ENCODE measurements at places on chromosomes 1 and 21.
A peak's percentile ranks its signal among the peaks of the same experiment; 100 is the strongest.

GRCh38 chr1:2785631-2786328 lies 15.7 kb downstream of the TTC34 start:
- no peak for DNase-seq

DNA sequence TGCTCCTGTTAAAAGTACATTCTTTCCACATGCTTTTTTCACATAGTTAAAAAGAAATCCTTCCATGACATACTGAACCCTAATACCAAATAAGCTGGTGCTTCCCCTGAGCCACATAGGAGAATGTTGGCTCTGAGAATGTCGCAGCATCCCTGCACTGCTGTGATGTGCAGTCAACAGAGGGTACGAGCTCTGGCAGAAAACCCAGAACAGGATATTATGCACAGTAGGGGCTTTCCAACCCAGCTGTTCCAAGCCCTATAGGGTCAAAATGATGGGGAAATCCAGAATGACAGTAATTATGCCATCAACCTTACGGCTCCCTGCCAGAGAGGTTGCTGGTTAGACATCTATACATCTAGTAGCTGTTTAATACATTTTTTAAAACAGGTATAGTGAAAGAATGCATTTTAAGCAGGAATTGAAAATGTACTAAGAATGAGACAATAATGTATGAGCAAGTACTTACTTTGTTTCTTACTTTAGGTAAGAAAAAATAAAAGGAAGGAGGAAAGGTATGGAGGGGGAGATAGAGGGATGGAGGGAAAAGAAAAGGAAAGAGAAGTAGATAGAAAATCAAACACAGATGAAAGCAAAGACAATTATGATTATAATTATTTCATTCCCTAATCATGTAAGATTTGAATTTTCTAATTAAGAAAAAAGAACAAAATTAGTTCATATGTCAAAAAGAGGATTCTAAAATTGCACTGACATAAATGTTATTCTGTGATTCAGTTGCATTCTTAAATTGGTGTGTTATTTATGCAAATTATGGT lies 126.0 kb downstream of the NR5A2 start:
- DNase-seq: no peak

GRCh38 chr1:150561974-150562445 lies 12.8 kb downstream of the ADAMTSL4 start:
- DNase-seq: peak; percentile 70

DNA sequence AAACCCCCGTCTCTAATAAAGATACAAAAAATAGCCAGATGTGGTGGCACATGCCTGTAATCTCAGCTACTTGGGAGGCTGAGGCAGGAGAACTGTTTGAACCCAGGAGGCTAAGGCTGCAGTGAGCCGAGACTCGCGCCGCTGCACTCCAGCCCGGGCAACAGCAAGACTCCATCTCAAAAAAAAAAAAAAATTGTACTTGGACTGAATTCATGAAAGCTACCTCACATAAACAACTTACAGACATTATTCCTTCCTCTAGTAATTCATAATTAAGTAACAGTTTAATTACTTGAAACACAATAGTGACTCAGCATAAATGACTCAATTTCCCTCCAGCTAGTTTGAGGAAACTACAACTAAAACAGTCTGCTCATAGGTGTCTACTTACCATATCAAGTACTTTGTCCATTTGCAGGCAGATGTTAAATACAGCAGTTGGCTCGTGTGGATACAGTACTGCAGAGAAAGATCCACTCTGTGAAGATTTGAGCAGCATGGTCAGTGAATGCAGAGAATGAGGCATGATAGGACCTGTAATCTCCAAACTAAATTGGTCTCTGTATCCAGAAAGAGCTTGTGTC lies 9.4 kb downstream of the DONSON start:
- DNase-seq: no peak

- DNase-seq: peak; percentile 88
Observed at GRCh38 chr21:41068967-41069642, 98.9 kb upstream of the BACE2 start.

GRCh38 chr21:34715985-34716596 lies 47.3 kb downstream of the CLIC6 start:
- DNase-seq: no peak

GRCh38 chr21:34707876-34708325 lies 39.1 kb downstream of the CLIC6 start:
- no peak for DNase-seq

DNA sequence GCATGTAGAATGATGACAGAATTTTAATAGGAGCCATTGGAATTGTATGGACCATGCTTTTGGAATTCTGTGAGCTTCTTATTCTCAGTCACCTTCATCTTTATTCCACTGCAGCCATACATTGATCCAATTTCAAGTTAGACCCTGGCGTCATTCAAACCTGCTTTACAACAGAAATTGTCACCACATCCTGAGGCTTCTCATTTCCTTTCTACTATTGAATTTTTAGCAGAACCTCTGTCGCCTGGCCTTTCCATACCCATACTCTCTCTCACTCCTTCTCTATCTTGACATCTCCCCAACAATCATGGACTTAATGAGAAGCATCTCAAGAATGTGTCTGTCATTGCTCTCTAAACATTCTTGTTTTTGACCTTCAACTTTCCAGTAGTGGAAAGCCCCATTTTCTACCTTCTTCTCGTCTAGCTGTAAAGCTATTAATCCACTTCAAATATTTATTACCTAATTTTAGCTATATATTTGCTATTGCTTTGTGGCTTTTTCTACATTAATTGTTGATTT lies 74.1 kb downstream of the CRB1 start:
- no peak for DNase-seq

GRCh38 chr1:206681359-206681758 lies 3.3 kb upstream of the MAPKAPK2 start:
- no peak for DNase-seq

- DNase-seq: no peak
Observed at GRCh38 chr1:240344918-240345317, 253.2 kb downstream of the FMN2 start.

DNA sequence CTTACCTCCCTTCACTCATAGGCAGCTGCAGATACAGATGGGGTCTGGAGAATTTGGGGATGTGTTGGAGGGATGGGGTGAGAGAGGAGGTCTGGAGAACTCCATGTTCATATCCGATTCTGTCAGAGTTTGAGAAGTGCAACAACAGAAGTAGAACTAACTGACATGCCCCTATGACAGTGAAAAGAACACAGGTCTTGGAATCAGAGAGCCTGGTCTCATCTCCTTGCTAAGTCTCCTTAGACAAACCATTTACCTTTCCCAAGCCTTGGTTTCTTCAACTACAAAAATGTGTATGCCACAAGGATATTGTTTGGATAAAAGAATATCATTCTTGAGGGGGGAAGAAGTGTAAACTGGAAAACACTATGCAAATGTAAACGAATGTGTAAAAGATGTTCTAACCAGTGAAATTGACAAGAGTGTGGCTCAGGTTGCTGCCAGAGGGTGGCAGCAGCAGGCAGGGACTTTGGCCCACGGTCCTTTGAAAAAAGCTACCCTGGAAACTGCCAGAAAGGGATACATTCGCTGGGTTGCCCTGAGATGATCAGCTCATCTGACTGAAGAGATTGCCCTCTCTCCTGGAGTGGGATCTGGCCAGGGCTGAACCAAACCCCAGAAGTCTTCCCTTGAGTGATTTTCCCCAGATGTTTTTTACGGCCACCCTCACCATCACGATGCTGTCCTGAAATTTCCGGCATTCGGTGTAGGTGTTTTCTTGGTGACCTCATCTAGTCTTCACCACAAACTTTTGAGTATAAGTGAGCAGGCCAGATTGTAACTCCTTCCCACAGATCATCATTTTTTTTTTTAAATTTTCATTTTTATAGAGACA lies 17.0 kb upstream of the CD2 start:
- DNase-seq: peak; percentile 19

Measured in NCI-H1105 (cell line).